ENCODE measurements at places on chromosomes 11 and 22.

GRCh38 chr11:102081313-102081712 lies 28.9 kb upstream of the YAP1 start:
- no peak for DNase-seq

GRCh38 chr11:83736684-83737083 lies 450.5 kb upstream of the CCDC90B start:
- DNase-seq = no peak

- no peak for DNase-seq
Observed at GRCh38 chr11:119362741-119363080, 16.2 kb upstream of the MFRP start.

- peak; percentile 35 for DNase-seq
Observed at GRCh38 chr11:132496341-132496740, 1036.0 kb downstream of the OPCML start.

DNA sequence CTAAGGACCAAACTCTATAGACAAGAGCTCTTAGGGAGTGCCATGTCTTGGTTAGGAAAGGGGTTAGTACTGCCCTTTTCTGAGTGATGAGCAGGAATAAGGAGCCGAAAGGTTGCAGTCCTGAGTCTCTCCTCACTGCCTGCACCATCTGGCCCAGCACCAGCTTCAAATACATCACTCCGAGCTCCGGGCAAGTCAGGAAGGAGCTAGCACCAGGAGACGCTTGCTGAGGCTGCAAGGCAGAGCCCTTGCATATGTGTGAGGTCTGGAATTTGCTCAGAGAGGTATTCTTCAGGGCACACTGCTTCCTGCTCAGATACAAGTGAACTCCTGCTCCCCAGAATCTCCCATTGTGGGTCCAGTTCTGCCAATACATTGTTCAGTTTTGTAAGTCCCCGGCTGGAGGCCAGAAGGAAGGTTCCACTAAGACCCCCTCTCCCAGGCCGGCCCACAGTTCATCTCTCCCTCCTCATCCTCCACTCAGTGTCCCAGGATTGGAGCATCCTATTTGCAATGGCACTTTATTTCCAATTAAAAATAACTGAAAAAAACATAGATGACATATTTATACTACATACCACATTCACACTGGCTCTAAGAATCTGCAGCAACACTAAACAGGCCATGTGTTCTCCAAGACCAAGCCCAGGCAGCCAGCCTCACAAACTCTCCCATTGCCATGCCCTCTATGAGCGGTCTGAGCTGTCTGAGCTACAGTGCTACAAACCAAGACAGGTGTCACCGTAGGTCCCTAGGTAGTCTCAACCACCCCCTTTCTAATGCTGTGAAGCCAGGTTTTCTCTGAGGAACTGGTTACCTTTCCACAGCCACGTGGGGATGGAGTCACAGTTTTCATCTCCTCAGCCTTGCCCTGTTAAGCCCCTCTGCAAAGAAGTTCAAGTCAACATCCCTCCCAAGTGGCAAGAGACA lies 55.1 kb upstream of the SPATA19 start:
- no peak for DNase-seq

GRCh38 chr11:36540998-36541397 lies 26.8 kb upstream of the RAG1 start:
- peak; percentile 53 for DNase-seq
